ENCODE measurements at places on chromosomes 1 and 21. TPM values are rescaled to one million over a fixed set of nuclear protein-coding genes. Genes with fewer than 3 reads are reported as not detected.

Gene NBPF1
- total RNA-seq = 56.3 TPM

Gene CLCA4
- 0.13 TPM for total RNA-seq

Gene RGSL1
- not detected for total RNA-seq

Gene LDLRAD1
- not detected for total RNA-seq

Gene ADGRL4
- 43.0 TPM for total RNA-seq

Gene ORC1
- total RNA-seq = 0.50 TPM

Gene RNU1-1
- total RNA-seq = 8,605 TPM

Gene IL19
- 3.6 TPM for total RNA-seq

- no peaks in the 10 kb centered on the region for H3K4me1 ChIP-seq
- H3K27me3 ChIP-seq = no peaks in the 10 kb centered on the region
- H3K27ac ChIP-seq = no peak overlapping the region
- no peaks in the 10 kb centered on the region for H3K36me3 ChIP-seq
- no peak for DNase-seq
These were observed 128.5 kb upstream of the KCNK2 start for GRCh38 chr1:214953901-214954616.

GRCh38 chr1:185559684-185560331 lies 174.4 kb upstream of the HMCN1 start:
- peak overlapping the region; percentile 66 for H3K27ac ChIP-seq
- H3K36me3 ChIP-seq = no peaks in the 10 kb centered on the region
- H3K27me3 ChIP-seq = no peaks in the 10 kb centered on the region
- no peak overlapping the region for H3K4me3 ChIP-seq

DNA sequence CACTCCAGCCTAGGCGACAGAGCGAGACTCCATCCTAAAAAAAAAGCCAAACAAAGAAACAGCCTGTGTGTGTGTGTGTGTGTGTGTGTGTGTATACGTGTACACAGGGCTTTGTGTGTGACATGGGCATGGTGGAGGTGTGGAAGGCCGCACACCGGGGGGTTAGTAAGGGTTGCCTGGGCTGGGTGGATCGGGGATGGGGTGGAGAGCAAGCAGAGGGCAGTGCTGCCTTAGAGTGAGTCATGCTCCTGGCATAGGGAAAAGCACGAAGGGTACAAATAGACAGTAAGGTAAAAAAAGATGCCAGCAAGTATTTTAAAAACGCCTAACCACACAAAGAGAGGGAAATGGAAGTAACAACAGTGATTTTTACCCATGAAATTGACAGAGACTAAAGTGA lies 6.2 kb downstream of the PRMT2 start:
- H3K27ac ChIP-seq = no peak overlapping the region
- H3K4me3 ChIP-seq = no peak overlapping the region
- no peaks in the 10 kb centered on the region for H3K27me3 ChIP-seq
- no peak for DNase-seq

GRCh38 chr1:27590917-27591508 lies 12.9 kb downstream of the AHDC1 start:
- H3K4me1 ChIP-seq = peaks cover 10% of the 10 kb centered on the region
- H3K4me3 ChIP-seq = no peak overlapping the region
- peaks cover 4% of the 10 kb centered on the region for H3K36me3 ChIP-seq
- no peak overlapping the region for H3K27ac ChIP-seq
- no peaks in the 10 kb centered on the region for H3K27me3 ChIP-seq

DNA sequence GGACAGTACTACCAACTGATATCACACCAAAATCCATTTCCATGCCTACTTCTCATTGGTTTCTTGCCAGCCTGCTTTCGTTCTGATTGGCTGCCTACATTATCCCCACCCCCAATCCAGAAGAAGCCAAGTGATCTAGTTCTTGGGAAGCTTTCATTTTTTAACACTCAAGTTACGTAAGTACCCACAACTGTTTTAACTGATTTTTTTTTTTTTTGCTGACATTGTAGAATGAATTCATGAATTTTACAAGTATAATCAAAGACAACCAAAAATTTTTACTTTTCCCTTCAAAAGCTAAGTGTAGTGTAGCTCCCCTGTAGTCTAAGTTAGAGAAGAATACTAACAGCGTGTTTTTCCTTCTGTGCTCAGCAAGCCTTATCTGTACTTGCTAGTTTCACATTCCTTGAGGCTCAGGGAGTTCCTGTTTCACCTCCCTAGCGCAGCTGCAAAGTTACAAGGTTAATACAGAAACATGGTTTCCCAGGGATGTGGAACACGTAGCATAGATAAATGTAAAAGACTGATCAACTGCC lies at the start of gene SLC9C2:
Gene SLC9C2, minus strand, starts transcription at position 17 of the 536 bp plus-strand sequence. CDS start 1,296 bp downstream, outside the sequence.
- H3K4me1 ChIP-seq = no peaks in the 10 kb centered on the region
- no peaks in the 10 kb centered on the region for H3K27me3 ChIP-seq
- H3K36me3 ChIP-seq = no peaks in the 10 kb centered on the region
- H3K4me3 ChIP-seq = no peak within 1 kb of the TSS
- peak; percentile 22 for DNase-seq

DNA sequence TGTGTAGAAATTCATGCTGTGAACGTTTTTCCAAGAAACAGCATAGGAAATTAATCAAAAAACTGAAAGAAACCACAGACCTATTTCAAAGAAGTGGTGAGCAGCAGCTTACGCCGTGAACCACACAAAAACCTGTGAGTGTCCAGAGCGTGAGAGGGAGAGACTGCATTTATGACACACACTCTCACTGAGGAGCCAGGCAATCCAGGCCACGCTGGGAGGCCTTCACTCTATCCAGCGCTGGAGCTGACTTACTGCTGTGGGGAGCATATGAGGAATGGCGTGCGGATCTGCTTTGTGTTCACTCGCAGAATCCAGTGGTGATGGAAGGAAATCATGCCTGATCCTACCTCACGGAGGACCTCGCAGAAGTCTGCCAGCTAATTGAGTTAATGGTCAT lies 12.7 kb downstream of the ADAMTS1 start:
- peaks cover 6% of the 10 kb centered on the region for H3K36me3 ChIP-seq
- no peaks in the 10 kb centered on the region for H3K4me1 ChIP-seq
- no peaks in the 10 kb centered on the region for H3K27me3 ChIP-seq
- H3K27ac ChIP-seq = no peak overlapping the region
- DNase-seq = no peak
- H3K4me3 ChIP-seq = no peak overlapping the region

- no peaks in the 10 kb centered on the region for H3K4me1 ChIP-seq
- DNase-seq = peak; percentile 14
- H3K36me3 ChIP-seq = no peaks in the 10 kb centered on the region
- H3K27ac ChIP-seq = peak overlapping the region; percentile 84
- no peaks in the 10 kb centered on the region for H3K27me3 ChIP-seq
These were observed 884 bp downstream of the SPATA6 start for GRCh38 chr1:48470950-48471690.

DNA sequence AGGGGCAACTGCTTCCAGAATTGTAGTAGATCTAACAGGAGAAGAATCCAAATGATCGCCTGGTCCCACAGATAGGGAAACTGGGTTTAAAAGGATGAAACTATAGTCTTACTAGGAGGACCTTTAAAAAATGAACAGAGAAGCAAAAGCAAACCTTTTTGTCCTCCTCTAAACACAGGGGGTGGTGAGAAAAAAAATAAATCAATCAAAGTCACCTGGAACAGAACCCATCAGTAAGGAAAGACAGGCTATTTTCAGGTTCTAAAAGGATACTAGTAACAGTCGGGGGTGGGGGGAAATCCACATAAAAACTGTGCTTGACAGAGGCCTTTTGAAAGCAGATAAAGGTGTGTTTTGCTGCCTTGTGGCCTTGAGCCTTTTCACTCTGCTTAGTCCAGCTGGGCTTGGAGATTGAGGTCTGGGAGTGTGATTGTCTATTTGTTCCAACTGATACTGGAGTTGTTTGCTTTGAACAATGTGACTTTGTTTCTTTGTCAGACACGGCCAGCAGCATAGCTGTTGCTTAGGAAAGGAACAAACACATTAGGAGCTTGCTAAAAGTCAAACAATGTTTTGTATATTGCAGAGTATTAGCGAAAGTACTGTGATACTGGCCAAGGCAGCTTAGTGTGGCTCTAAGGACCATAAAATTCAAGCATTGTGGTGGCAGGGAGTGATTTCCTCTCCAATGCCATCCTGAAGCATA lies 141.1 kb upstream of the IRF2BP2 start:
- H3K4me3 ChIP-seq = no peak overlapping the region
- H3K4me1 ChIP-seq = no peaks in the 10 kb centered on the region
- DNase-seq = no peak
- no peaks in the 10 kb centered on the region for H3K36me3 ChIP-seq

- no peaks in the 10 kb centered on the region for H3K27me3 ChIP-seq
- H3K36me3 ChIP-seq = no peaks in the 10 kb centered on the region
- no peaks in the 10 kb centered on the region for H3K4me1 ChIP-seq
- H3K4me3 ChIP-seq = no peak overlapping the region
- no peak for DNase-seq
These were observed 246.7 kb upstream of the NFIA start for GRCh38 chr1:60835649-60836048.

DNA sequence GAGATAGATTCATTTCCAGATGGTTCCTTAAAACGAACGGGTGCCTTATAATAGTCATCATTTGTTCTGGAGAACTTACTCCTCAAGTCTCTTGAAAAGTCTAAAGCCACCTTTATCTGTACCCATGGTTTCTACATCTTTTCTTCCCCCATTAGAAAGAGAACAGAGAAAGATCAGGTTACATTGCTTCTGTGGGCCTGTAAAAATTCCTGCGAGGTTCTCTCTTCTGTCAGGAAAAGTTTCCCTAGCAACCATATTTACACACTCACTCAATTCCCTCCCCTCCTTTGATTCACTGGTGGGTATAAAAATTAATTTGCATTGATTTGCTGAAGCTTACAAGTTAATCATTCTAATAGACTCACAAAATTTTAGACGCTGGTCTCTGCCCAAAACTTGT lies 6.7 kb downstream of the PHC2 start:
- DNase-seq = no peak
- H3K4me3 ChIP-seq = no peak overlapping the region
- H3K36me3 ChIP-seq = no peaks in the 10 kb centered on the region

DNA sequence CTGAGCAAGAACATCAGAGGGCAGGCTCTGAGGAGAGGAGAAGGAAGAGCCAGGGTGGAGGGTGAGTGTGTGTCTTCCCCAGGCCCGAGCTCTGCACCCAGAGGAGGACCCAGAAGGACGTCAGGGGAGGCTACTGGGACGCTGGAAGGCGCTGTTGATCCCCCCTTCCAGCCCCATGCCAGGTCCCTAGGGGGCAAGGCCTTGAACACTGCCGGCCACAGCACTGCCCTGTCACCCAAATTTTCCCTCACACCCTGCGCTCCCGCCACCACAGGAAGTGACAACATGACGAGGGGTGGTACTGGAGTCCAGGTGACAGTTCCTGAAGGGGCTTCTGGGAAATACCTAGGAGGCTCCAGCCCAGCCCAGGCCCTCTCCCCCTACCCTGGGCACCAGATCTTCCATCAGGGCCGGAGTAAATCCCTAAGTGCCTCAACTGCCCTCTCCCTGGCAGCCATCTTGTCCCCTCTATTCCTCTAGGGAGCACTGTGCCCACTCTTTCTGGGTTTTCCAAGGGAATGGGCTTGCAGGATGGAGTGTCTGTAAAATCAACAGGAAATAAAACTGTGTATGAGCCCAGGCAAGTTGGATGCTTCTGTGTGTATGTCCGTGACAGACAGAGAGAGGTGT lies 17.1 kb downstream of the BCAN start:
- no peaks in the 10 kb centered on the region for H3K36me3 ChIP-seq
- H3K27ac ChIP-seq = no peak overlapping the region
- H3K4me3 ChIP-seq = no peak overlapping the region
- peak; percentile 57 for DNase-seq
- H3K27me3 ChIP-seq = peaks cover 18% of the 10 kb centered on the region

- H3K36me3 ChIP-seq = no peaks in the 10 kb centered on the region
- H3K27ac ChIP-seq = no peak overlapping the region
- no peak for DNase-seq
- H3K27me3 ChIP-seq = no peaks in the 10 kb centered on the region
These were observed 148.7 kb upstream of the NR5A2 start for GRCh38 chr1:199878823-199879222.

GRCh38 chr1:63892632-63893395 lies 119.0 kb downstream of the ROR1 start:
- no peak overlapping the region for H3K4me3 ChIP-seq
- no peaks in the 10 kb centered on the region for H3K36me3 ChIP-seq
- H3K4me1 ChIP-seq = no peaks in the 10 kb centered on the region
- H3K27me3 ChIP-seq = no peaks in the 10 kb centered on the region
- DNase-seq = peak; percentile 69

DNA sequence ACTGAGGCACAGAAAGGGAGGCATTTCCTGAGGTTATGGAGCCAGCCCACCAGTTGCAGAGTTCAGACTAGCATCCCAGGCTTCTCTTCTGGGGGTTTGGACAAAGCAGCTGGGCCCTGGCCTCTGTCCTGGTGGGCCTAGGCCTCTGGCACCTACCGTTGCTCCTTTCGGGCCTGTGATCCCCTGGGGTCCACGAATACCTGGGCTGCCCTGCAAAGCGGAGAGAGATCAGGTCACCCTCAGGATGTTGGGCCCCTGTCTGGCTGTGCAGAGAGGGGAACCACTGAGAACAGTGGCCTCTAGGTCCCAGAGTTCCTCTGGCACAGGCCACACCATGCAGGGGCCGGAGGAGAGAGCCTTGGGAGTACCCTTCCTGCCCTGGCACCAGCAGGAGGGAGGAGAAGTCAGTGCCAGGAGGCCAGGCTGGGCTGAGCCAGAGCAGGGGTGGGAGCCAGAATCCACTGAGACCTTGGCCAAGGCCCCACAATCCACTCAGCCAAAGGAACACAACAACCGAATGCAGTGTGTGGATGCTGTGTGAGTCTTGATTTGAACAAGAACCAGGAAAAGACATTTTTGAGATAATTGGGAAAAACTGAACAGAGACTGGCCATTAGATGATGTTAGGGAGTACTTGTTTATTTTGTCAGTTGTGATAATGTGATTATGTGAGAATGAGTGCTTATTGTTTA lies 8.9 kb downstream of the COL9A2 start:
- no peak overlapping the region for H3K4me3 ChIP-seq
- DNase-seq = no peak
- no peaks in the 10 kb centered on the region for H3K4me1 ChIP-seq
- H3K27ac ChIP-seq = no peak overlapping the region

DNA sequence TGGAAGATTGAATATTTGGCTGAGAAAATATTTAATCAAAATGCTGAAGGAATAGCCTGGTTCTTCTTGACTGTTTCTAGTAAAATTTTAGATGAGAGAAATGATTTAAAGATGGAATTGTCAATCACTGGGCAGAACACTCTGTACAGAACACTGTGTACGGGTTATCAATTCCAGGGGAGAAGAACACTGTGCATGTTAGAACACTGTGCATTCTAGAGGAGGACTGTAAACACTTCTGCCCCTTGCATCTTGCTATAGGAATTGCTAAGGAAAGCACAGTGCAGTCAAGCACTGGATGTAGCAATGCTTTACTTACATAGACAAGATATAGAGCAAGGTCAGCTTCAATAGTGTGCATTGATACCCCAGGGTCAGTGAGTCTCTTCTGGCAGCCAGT lies 98.7 kb downstream of the RWDD3 start:
- no peak overlapping the region for H3K27ac ChIP-seq
- H3K36me3 ChIP-seq = no peaks in the 10 kb centered on the region
- no peak for DNase-seq
- no peak overlapping the region for H3K4me3 ChIP-seq
- no peaks in the 10 kb centered on the region for H3K27me3 ChIP-seq
- no peaks in the 10 kb centered on the region for H3K4me1 ChIP-seq
